ENCODE measurements at places on chromosomes 12 and 14.

DNA sequence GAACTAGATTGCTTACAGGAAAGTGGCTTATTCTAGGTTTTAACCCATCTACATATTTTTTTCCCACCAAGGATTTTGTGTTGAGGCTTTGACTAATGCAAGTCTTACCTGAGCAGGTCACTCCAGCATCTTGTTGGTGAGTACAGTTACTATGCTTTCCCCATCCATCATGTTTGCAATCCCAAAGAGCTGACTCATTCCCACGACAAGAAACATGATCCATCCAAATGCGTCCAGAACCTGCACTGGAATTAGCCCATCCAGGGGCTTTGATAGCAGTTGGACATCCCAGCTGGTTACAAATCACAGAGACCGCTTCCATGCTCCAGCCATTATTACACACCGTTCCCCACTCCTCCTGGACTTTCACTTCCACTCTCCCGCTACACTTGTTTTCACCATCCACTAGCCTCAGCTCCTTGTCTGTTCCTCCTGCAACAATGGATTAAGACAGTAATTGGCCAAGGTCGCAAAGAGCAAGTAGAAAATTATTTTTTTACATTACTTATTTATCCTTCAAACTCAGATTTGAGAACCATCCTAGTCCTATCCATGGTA lies 2.5 kb downstream of the CD163 start:
- no peak for DNase-seq

- peak; percentile 31 for DNase-seq
These were observed 466.0 kb downstream of the RAD51B start for GRCh38 chr14:68285421-68286179.

- no peak for DNase-seq
These were observed 6.2 kb downstream of the GPR19 start for GRCh38 chr12:12689647-12690300.

DNA sequence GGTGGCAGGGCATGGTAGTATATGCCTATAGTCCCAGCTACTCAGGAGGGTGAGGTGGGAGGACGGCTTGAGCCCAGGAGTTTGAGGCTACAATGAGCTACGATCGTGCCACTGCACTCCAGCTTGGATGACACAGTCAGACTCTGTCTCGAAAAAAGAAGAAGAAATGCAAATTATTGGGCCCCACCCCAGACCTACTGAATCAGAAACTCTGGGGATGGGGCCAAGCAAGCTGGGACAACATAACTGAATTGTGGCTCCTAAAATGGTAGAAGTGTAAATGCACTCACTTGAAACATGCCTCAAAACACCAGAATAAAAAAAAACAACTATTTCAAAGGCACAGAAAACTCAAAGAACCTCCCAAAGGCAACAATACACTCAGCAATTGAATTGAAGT lies 37.0 kb downstream of the CIT start:
- no peak for DNase-seq

GRCh38 chr12:46657453-46658411 lies 168.1 kb downstream of the SLC38A4 start:
- DNase-seq: no peak

GRCh38 chr12:8951744-8952143 lies 2.3 kb upstream of the M6PR start:
- no peak for DNase-seq

DNA sequence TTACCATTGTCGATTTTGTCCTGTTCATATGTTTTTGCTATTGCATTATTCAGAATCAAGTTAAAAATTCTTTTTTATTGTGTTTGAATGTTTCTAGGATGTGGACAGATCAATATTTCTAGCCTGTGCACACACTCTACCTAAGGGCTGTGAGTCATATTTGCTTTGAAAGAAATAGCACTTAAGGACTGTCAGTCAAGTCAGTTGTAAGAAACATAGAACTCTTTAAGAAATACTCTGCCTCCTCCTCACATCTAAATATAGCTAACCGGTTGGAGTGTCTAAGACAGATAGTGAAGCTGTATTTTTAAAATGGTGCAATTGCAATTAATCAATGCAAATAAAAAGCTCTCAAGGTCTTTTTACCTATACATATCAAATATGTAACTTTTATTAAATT lies 17.9 kb upstream of the MGST1 start:
- no peak for DNase-seq

DNA sequence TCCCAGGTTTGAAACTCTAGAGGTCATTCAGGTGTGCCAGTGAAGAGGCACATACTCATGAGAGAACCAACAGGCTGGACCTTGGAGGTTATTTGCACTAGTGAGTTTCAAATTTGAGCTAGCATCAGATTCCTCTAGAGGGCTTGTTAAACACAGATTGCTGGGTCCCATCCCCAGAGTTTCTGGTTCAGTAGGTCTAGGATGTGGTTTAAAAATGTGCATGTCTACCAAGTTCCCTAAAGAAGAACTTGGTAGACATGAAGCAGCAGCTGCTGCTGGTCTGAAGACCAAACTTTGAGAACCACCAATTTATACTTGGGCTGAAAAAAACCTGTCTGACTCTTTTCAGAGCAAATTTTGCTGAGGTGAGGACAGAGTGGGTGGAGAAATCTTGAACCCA lies 61.7 kb downstream of the SUSD6 start:
- DNase-seq: no peak

DNA sequence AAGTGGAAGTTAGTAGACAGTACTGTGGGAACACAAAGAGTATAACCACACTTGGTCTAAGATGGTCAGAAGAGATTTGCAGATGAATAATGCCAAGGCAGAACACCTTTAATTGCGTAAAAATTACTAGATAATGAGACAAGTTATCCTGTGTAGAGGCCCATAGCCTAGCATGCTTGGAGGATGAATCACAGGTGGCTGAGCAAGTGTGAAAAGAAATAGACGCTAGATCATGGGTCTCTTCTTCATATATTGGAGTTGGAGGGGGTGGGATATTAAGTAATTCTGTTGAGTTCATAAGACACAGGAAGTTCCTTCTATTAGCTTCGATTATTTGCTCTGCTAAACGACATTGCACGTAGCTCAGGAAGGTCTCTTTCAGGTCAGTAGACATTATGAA lies 454.3 kb upstream of the LMO3 start:
- DNase-seq: no peak

GRCh38 chr12:94770791-94771190 lies 120.4 kb upstream of the TMCC3 start:
- DNase-seq: no peak

GRCh38 chr12:27343255-27344000 lies 10.8 kb downstream of the BMAL2 start:
- no peak for DNase-seq

DNA sequence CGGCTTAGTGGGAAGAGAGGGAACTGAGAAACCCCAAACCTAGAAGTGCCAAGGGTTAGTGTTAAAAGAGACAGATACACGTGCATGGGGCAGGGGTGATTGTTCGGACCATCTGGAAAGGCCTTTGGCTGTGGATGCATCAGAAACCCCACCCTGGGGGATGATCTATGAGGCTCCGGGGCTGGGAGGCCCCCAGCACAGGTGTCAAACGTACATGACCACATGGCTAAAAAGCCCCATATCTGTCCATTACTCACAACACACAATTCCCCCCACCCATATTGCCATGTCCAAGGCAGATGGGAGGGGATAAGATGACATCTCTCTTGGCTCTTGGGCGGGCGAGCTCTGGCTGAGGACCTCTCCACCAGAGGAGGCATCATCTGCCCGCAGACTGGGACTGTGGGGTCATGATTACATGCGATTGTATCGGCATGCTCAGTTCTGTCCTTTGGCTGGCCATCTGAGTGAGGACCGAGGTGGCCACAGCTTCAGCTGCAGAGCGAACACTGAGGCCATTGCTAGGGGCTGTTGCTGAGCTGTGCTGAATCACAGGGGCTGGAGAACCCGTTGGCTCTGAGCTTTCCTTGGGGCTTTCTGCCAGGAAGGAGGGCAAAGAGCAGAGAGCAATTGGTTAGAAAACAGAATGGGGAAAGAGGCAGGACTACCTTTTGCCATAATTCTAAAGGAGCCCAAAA lies 9.6 kb upstream of the NPFF start:
- DNase-seq: no peak

DNA sequence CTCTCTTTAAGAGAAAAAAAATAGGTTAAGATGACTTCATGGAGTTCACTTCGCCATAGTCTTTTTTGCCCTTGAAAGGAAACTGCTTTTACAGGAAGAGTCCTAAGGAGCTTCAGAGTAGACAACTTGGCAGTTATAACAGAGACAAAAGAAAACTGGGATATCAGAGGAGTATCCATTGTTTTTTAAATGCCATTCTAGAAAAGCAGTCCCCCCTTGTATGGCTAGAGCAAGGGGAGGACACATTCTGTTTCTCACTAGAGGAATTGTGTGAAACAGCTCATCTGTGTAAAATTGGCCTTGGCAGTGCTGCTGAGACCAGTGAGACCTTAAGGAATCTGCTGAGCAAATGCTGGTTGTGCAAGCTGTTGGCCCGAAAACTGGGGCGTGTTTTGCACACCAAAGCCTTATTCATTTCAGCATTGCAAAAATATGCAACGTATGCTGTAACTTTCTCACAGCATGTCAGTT lies 128.0 kb downstream of the GPR135 start:
- DNase-seq: no peak

DNA sequence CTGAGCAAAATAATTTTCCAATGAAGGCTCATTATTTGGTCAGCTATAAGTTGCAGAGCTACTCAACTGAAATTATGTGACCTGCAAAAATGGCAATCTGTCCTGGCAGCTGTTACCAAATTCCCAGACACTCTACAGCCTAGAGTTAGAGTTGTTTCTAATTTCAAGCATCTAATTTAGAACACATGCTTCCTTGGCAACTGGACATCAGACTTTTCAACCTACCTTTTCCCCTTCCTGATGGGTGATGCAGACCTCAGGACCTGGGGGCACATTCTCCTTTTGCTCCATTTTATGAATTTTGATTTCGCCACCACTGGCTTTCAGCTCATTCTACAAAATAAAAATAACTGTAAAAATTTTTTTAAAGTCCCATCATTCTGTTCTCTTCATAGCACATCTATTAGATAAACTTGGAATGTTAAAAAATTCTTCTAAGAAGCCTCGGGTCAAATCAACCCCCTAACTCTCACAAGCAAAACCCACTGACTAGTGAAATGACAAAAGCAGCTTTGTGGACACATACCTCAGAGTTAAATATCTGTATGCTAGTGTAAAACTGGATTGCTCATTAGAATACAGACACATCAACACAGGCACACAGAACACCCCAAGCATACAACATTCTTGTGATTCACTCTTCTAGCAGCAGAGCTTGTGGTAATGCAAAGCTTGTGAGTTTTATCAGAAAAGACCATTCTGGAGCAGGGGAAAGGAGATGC lies 33.5 kb upstream of the CERS5 start:
- DNase-seq: no peak

- no peak for DNase-seq
These were observed 24.3 kb downstream of the TSPAN9 start for GRCh38 chr12:3101309-3102024.

GRCh38 chr14:74417611-74418010 lies 8.4 kb downstream of the SYNDIG1L start:
- DNase-seq: no peak

- DNase-seq: no peak
These were observed 311.3 kb downstream of the C12orf75 start for GRCh38 chr12:105641749-105642148.

DNA sequence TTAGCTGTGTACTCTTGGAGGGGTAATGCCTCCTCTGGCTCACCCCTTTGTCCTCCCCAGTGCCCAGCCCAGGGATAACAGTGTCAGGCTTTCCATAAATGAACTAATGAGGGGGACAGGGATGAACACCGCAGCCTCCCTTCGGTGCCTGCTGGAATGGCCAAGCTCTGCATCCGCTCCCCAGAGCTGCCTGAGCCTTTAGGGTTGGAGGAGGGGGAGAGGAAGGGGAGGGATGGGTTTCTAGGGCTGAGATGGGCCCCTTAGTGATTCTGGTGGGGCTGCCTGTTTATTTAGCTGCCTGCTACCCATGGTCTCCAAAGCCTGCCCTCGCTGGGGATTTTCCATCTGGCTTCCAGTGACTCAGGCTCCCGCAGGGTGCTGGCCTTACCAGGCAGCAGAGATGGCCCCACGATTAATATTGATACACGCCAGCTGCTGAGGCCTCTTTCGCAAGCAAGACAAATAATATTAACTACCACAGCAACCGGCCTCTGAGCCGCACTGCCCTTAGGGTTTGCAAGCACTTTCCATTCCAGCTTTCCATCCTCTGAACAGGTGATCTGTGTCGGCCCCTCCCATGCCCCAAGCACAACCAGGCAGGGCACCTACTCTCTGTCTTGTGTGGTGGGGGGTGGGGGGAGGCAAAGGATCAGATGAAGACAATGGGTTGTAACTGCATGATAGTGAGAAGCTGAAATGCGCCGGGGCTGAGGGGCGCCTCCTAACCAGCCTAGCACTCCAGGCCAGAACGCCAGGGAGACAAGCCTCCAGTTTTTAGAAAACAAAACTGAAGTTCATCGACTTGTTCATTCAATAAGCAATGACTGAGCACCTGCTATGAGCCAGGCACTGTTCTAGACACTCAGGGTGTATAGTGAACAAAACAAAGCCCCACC lies 56.7 kb downstream of the C14orf132 start:
- DNase-seq: no peak

DNA sequence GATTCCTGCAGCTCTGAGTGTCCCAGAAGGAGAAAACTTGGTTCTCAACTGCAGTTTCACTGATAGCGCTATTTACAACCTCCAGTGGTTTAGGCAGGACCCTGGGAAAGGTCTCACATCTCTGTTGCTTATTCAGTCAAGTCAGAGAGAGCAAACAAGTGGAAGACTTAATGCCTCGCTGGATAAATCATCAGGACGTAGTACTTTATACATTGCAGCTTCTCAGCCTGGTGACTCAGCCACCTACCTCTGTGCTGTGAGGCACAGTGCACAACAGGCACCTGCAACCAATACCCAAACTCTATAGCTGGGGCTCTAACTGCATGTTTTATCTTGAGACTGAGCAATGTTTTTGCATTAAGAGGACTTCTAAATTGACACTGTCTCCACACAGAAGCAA lies 379.2 kb upstream of the OR4E1 start:
- DNase-seq: no peak

DNA sequence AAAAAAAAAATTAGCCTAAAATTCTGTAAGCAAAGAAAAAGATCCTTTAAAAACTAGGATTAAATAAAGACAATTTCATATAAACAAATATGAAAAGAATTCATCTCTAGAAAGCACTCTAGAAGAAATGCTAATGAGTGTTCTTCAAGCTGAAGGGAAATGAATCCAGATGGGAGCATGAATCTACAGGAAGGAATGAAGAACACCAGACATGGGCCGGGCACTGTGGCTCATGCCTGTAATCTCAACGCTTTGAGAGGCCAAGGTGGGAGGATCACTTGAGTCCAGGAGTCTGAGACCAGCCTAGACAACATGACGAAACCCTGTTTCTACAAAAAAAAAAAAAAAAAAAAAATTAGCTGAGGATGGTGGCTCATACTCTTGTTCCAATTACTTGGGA lies 297.2 kb downstream of the FBXL14 start:
- DNase-seq: no peak

- no peak for DNase-seq
These were observed 44.8 kb downstream of the SSPN start for GRCh38 chr12:26239852-26240815.
